ENCODE measurements at places on chromosomes 1 and 21.

GRCh38 chr1:83626603-83627002, 372.3 kb downstream of the TTLL7 start:
- DNase-seq, result no peak

- no peak for DNase-seq
Measured at GRCh38 chr1:219185486-219186117, 11.9 kb downstream of the LYPLAL1 start.

DNA sequence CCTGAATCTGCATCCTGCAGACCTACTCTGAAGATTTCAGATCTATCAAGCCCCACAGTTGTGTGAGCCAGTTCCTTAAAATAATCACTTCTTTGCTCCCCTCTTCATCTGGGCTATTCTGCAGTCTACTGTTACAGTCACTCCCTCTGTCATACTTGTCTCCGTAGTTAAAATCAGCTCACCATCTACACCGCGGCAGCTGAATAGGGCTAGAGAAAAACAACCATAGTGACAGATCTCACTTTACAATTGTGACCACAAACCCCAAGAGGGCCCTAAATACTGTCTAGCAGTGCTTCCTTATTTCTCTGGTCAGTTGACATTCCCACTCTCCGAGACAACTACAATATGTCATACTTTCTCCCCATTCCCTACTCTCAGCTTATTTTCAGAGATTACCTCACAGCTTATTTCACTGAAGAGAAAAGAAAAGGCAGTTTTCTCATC, 12.9 kb downstream of the DESI2 start:
- no peak for DNase-seq

DNA sequence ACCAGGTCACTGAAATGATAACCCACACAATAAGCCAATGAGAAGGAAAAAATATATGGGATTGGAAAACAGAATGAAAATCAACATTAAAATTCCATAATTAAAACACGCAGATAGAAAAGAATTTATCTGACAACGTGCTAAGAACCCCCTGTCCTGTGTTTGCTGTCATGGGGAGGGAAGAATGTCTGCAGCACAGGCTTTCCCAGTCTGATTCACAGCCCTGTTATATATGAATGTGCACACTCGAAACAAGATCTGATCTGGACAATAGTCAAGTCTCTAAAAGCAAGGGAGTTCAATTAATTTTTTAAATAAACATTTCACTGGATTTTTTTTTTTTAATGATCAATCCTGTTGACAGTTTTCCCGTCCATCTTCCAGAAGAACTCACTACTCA, 220.0 kb downstream of the RERE start:
- no peak for DNase-seq
